ENCODE measurements at places on chromosomes 4 and X.
A peak's percentile ranks its signal among the peaks of the same experiment; 100 is the strongest.

DNA sequence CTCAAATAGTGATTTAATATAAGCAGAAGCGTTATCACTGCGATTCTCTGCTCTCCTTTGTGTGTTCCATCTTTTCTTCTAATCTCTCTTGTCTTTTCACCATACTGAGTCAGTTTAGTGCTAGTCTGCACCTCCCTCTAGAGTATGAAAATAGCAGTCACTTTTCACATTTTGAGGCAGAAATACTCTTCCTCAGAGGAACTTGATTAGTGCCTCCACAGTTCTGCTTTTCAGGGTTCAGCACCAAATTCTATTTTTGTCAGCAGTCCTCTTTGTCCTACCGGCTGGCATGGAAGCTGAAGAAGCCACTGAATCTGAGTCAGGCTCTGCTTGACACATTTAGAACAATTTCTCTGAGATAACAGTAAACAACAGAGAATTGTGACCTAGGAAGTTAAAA, 49.7 kb upstream of the ANKRD17 start:
- DNase-seq, result no peak

DNA sequence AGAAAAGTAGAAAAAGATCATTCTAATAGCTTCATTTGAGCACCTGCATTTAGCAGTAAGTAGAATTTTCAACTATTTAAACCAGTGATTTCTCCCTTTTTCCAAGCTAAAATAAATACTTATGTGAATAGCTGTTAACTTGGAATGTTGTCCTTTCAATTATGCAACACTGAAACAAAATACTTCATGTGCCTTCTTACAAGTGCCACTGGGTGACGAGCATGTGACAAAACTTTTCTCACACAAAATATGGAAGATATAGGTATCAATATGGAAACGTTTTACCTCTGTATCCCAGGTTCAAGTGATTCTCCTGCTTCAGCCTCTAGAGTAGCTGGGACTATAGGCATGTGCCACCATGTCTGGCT, 708.3 kb downstream of the STIM2 start:
- no peak for DNase-seq

GRCh38 chr4:78659264-78659663, 107.7 kb downstream of the ANXA3 start:
- DNase-seq, result no peak

DNA sequence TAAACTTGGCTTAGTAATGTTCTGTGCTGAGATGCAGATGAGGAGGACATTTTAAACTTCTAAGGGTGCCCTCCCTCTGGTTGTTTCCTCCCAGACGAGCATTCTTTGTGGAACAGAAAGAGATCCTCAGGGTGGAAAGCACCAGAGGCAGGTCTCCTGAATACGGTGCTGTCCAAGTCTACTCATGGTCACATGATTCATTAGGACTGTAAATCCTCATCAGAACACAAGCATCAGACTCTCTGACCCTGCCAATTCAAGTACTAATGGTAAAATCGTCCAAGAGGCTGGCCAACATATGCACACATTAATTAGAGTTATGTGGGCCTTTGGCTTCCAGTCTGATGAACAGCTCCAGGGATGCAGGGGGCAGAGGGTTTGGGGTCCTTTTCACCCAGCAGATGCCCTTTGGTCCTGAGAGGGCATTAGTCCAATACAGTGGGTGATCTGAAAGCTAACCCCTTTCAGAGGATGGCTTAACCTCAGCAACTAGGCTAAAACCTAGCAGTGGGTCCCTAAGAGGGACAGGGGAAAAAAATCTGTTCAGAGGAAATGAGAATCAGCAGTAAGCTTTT, 18.2 kb downstream of the HAND2 start:
- no peak for DNase-seq

GRCh38 chr4:8228319-8229250, 29.5 kb downstream of the SH3TC1 start:
- peak; percentile 73 for DNase-seq

GRCh38 chr4:181647396-181648147, 595.6 kb upstream of the TENM3 start:
- no peak for DNase-seq

DNA sequence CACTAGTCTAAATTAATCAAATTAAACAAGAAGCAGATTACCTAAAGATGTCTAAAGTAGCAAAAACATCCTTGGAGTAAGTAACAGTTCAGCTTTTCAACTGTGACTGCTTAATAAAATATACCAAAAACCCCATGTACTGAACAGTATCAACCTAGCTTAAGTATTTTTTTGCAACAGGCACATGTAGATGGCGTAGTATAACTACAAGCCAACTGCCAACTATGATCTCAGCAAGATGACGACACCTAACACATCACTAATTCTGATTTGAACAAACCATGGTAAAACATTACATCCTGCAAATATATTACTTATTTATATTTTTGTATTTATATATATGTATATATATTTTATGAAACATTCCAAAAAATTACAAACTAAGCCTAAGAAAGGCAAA, 24.5 kb downstream of the DHX15 start:
- no peak for DNase-seq

DNA sequence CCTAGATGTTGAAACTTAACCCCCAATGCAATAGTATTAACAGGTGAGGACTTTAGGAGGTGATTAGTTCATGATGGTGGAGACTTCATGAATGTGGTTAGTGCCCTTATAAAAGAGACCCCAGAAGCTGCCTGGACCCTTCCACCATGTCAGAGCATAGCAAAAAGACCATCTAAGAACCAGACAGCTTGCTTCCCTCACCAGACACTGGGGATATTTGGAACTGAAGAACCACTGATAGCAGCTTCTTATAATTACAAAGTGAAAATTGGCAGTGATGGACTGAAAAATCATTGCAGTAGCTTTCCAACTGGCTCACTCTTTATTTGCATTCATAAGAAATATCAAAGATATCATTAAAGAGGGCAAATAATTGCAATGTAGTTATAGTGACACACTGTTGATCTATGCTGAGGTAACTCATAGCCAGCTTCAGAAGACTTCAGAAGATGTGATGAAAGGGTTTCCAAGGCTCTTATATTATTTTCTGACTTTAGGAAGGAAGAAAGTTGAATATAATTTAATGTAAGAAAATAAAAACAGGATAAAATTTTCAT, 5.8 kb downstream of the RASSF6 start:
- DNase-seq, result no peak

DNA sequence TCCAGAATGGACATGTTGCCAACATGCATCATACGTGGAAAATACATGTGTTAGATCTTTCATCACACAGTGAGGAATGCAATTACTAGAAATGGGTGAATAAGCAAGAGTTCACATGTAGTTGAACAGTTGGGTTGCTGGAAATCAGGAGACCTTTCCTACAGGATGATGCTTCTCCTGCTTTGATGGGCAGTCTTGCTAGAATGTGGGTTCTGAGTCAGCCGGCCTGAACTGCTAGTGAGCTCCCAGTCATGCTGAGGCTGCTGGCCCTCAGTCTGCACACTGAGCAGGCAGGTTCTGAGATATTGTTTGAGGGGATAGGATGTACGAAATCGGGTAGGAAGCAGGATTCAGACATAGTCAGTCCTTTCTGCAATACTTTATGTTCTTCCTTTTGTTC, 20.2 kb downstream of the MSL3 start:
- no peak for DNase-seq

DNA sequence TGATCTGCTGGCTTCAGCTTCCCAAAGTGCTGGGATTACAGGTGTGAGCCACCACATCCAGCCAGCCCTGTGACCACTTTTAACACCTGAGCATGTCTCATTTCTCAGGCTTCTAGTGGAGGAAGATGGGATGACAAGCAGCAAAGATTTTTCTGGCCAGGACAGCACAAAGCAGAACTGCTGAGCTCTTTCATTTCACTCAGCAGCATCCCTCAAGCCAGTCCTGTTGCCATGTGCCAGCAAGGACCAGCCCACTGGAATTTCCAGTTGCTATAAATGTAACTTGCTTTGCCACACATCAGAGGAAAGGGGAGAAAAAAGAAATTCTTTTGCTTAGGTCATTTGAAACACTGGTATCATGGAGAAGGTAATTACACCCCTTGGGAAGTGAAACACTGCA, 75.9 kb downstream of the SLC9A7 start:
- no peak for DNase-seq

DNA sequence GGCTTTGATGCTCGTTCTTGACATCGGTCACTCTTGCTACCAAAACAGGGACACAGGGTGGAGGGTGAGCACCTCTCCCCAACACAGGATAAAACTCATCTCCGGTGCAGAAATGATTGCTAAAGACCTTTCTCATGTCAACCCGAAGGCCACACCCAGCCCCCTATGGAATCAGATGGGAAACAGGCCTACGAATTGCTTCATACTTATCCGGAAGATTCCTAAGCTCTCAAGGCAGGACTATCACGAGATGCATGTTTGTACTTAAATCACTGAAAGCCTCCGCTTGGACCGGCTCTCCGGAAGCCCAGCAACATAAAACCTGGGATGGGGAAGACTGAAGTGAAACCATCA, 74.9 kb downstream of the MTMR1 start:
- no peak for DNase-seq

DNA sequence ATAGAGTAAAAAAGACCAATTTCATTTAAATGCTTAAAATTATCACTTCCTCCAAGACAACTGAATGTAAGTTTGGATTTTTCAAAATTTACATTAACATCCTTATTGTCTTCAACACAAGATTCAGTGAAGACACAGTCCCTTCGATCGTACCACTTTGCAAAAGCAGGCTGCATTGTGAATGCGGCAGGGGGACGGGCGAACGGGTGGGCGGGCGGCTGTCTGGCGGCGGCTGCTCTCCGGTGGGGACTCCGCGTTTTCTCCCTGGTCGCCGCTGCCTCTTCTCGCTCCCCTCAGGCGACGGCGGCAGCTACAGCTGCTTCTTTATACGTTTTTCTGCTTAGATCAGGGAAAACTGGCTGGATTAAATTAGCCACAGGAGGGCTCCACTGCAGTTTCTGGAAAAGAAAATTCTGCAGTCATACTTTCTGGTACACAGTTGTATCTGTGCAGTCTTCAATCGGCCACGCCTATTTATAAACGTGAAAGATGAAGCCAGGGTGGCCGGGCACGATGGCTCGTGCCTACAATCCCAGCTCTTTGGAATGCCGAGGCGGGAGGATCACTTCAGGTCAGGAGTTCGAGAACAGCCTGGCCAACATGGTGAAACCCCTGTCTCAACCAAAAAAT, 33.9 kb upstream of the HPF1 start:
- DNase-seq, result peak; percentile 13

- no peak for DNase-seq
These were observed 20.3 kb upstream of the PAPSS1 start for GRCh38 chr4:107740381-107740780.

DNA sequence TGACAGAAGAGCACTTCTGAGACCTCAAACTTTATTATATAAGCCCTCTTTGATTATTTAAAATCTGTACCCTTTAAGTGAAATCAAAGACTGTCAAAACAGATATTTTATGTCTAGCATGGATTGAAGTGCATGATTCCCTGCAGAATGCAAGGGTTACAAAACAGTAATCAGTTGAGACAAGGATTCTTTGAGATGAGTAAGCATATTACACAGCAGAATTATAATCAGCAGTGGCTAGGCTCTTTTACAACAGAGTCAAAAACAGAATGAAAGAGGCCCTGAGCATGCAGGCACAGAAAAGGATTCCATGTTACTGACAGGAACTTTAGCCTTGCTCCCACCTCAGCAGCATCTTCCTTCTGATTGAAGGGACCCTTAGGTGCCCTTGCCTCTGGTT, 487.9 kb upstream of the GALNT7 start:
- DNase-seq, result no peak

- no peak for DNase-seq
These were observed 416.7 kb downstream of the ZIC3 start for GRCh38 chrX:137982472-137983172.

DNA sequence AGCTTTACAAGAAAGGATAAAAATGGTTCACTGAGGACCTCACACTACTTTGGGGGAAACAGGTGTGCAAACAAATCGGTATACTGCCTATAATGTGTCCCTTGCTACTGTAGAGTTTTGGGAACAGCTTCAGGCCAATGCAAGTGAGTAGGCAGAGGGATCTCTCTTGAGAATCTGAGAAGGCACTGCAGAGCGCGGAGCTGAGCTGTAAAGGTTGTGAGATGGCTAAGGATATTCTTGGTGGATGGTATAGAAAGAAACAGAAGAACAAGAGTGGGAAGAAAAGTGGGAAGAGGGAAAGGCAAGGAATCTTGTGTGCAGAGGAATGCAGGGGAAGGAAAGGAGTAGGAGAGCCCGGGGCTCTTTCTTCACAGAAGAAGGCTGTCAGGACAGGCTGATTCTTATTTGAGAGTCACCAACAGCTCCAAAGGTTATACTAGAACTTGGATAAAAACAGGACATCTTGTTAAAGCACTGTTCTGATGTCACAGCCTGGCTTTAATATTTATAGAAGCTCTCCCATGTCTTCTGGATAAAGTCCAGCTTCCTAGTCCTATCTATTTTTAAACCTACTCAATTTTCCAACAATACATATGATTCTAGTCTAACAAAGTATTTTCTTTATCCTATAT, 985.6 kb upstream of the HS3ST1 start:
- no peak for DNase-seq

DNA sequence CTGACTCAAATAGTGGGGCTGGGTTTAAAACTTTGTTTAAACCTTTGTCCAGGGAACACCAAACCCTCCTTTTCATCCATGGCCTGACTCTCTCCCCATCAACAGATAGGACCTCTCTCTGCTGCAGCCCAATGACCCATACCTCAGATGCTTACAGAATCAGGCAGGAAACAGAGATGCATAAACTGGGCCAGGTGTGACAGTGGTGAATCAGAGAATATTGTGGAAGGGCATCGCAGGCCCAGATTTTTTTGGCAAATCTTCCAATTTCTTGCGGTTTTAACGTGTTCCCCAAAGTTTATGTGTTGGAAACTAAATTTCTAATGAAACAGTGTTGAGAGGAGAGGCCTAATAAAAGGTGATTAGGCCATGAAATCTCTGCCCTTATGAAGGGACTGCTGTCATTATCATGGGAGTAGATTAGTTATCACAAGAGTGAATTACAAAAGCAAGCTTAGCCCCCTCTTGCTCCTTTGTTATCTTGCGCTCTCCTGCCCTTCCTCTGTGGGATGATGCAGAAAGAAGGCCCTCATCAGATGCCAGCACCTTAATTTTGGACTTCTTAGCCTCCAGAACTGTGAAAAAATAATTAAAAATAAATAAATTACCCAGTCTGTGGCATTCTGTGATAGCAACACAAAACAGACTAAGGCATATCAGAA, 82.8 kb downstream of the STK32B start:
- no peak for DNase-seq

GRCh38 chrX:79100791-79101484, 43.5 kb upstream of the GPR174 start:
- DNase-seq, result no peak

DNA sequence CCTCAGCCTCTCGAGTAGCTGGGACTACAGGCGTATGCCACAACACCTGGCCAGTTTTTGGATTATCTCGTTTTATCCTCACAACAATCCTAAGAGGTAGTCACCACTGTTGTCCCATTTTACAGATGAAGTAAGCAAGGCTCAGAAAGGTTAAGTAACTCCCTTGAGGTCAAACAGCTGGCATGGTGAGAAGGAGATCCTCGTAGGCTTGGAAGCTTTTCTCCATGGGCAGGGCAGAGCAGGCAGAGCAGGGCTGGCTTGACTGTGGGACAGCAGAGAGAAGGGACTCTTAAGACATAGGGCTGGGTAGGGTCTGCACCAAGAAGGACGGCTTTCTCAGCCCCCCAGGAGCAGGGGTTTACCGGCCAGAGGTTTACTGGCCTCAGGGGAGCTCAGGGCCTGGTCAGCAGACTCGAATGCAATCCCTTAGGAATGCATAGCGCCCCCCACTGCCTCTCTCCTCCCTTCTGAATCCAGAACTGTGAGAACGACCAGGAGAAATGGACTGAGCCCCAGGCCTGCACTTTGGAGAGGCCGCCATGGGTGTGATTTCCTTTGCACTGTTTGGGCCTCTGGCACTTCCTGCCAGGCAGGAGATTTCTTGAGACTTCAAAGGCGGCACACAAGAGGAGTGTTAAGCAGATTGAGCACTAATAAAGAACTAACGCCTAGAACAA, 14.0 kb upstream of the CDKN2AIP start:
- no peak for DNase-seq
